Glomerular endothelial cell (primary cell): ENCODE measurements at places on chromosomes 3 and 15. TPM values are rescaled to one million over a fixed set of nuclear protein-coding genes. Genes with fewer than 3 reads are reported as not detected.

Gene P2RY13
- not detected in 2 replicates for total RNA-seq

DNA sequence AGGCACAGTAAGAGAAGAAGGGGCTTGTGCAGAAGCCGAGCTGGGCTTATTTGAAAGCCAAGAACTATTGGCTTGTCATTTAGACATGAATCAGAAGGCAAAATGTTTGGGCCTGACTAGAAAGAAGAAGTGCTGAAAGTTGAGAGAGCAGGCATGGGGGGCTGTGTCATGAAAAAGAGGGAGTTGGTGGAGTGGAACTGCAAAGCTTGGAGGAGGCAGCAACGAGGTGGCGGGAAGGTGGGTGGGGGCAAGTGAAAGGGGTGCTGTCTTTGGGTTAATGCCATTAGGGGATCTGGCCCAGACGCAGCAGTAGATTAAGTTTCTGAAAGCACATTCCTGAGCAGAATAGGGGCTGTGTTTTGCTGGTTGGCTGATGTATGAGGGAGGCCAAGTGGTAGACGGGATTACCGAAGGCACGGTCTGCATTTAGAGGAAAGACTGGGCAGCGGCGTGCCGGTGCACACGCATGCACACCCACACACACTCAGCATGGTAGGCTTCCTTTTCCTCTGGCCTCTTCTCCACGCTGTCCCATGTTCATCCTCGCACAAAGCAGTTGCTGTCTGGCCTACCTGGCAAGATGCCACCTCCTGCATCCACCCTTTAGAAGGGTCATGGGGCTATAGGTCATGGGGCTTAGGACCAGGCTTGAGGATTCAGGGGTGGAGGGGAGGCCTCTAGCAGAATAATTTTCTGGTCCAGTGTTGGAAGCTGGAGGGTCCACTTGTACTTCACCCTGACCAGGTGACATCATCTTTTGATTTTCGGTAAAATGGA lies 43.0 kb downstream of the BOC start:
- no peak for DNase-seq

DNA sequence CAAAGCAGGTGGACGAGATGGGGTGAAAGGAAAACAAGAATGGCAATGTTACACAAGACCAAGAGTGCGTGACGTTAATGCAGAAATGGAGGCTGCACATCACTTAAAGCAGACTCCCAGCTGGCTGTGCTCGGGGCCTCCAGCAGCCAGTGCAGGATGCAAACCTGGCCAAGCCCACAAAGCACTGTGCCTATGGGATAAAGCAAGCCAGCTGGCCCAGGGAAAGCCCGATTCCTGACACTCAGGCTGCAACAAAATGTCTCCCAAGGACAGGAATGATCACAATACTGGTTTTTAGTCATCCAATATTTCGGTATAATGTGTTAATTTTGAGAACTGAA lies 86.2 kb downstream of the SEC22A start:
- no peak for DNase-seq

- no peak for DNase-seq
Observed at GRCh38 chr3:52895418-52895817, 1.9 kb downstream of the STIMATE start.

Gene DUOXA2
- not detected in 2 replicates for total RNA-seq

DNA sequence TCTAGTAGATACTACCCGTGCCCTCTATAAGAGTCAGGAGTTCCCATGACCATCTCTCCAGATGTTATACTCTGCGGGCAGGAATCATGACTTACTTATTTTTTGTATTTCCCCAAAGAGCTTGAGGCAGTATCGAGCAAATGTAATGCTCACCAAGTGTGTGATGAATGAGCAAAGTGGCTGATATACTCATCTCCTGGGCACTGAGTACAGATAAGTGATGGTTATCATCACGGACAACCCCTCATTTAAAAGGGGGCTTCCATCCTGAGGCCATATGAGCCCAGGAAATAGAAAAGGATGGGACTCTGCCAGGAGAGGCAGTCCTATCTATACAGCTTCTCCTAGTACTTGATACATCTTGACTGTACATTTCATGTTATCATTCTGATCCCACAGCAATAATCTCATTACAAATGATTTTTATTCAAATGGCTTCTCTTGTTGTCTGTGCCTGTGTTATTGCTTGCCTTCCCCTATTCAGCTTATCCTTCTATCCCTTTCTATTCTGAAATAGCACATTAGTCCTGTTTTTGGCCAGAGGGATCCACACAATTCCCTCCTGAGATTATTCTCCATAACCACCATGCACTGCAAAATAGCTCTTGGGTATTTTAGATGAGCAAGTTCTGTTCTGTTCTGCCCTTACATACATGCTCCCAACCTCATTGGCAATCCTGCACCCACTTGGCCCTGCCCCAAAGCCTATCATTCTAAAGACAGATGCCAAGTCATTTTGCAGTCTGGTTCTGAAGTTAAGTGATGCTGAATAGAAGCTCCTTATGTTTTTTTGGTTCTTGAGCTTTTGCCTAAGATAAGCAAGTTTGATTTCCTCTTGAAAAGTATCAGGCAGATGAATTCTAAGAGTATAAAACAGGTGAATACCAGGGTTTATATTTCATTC lies 48.0 kb upstream of the MRPL3 start:
- DNase-seq = no peak

GRCh38 chr15:94097552-94097951 lies 133.8 kb upstream of the MCTP2 start:
- DNase-seq = no peak

DNA sequence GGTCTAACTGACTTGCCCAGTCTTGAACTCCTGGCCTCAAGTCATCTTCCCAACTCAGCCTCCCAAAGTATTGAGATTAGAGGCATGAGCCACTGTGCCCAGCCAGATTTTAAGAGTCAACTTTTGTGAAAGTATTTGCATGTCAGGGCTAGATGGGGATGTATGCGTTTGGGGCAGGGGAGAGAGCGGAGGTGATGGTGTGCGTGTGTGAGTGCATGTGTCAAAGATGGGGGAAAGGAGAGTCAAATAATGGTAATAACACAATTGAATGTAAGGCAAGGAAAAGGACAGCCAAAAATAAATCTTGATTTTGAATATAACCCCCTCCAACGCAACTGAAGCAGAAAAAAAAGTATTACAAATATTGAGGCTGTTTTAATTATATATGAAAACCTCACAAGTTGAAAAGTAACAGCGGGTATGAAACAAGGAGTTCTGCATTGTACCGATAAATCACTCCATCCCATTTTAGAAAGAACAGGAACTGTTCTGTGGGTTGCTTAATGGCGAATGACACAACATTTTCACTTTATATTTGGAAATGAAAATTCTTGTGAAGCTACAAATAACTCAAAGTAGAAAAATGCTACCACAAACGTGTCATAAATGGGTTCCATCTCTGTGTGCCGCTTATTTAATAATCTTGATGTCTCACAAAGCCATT lies 29.9 kb upstream of the LDHAL6B start:
- DNase-seq = no peak
